ENCODE measurements at places on chromosomes 6 and 20. TPM values are rescaled to one million over a fixed set of nuclear protein-coding genes. Genes with fewer than 3 reads are reported as not detected.

The PRDM13 gene
- total RNA-seq = not detected

The OR2J1 gene
- total RNA-seq = not detected

The DEFB124 gene
- total RNA-seq = not detected

The LST1 gene
- 0.48 TPM for total RNA-seq

The OXT gene
- not detected for total RNA-seq

The FOXS1 gene
- 1.3 TPM for total RNA-seq

The DCDC2 gene
- not detected for total RNA-seq

The MAP3K5 gene
- 7.8 TPM for total RNA-seq

The TFEB gene
- 3.3 TPM for total RNA-seq

The LZTS3 gene
- total RNA-seq = 9.8 TPM

The NKX2-2 gene
- not detected for total RNA-seq

The SLC32A1 gene
- total RNA-seq = not detected

The PSMB9 gene
- total RNA-seq = 2.9 TPM

The BACH2 gene
- 2.9 TPM for total RNA-seq

The ZBTB46 gene
- 14.4 TPM for total RNA-seq

The PTK6 gene
- total RNA-seq = not detected

The LAMP5 gene
- total RNA-seq = 0.98 TPM

The ZFP57 gene
- total RNA-seq = not detected

The FOXP4 gene
- 7.8 TPM for total RNA-seq

The ENPP1 gene
- 0.65 TPM for total RNA-seq

The PDYN gene
- total RNA-seq = not detected

The ULBP2 gene
- total RNA-seq = 8.0 TPM

The DACT2 gene
- not detected for total RNA-seq

The NFKBIE gene
- 30.8 TPM for total RNA-seq

The SLC17A3 gene
- not detected for total RNA-seq

The C20orf202 gene
- total RNA-seq = 0.33 TPM

The GRM1 gene
- total RNA-seq = not detected

The HIVEP2 gene
- 4.9 TPM for total RNA-seq

The TCP11 gene
- total RNA-seq = not detected

The LRRC73 gene
- 0.65 TPM for total RNA-seq
